ENCODE measurements at places on chromosomes 5 and 9.

- DNase-seq, result no peak
These were observed 31.1 kb downstream of the SLC35A4 start for GRCh38 chr5:140595538-140596300.

DNA sequence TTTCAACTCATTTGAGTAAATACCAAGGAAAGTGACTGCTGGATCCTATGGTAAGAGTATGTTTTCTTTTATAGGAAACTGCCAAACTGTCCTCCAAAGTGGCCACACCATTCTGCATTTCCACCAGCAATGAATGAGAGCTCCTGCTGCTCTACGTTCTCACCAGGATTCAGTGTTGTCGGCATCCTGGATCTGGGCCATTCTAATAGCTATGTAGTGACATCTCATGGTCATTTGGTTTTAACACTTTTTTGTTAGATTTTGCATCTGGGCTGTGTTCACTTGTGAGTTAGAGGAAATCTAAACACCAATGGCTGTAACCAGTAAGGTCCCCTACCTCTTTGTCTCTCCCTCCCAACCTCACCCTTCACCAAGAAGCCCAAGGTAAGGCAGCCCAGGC lies 115.9 kb downstream of the ATPSCKMT start:
- DNase-seq, result no peak

DNA sequence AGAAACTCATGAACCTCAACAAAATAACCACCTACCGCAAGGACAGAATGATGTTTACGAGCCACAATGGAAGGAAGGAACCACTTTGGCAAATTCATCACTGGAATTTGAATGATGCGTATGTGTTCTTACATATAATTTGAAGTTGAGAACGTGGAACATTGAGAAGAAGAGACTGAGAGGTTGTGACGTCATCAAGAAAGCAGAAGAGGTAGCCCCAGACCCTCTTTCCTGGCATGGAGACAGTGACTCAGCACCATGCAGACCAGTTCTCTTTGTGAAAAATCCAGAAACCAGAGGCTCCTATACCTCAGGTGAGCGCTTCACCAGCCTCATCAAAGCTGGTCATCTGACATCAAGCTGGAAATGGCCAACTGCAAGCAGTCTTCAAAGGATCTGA lies 124.5 kb downstream of the PDZD2 start:
- DNase-seq, result no peak

GRCh38 chr5:134603059-134603458 lies 29.6 kb downstream of the SAR1B start:
- DNase-seq, result no peak
